ENCODE measurements at places on chromosomes 5 and 9. TPM values are rescaled to one million over a fixed set of nuclear protein-coding genes. Genes with fewer than 3 reads are reported as not detected.
A peak's percentile ranks its signal among the peaks of the same experiment; 100 is the strongest.

GRCh38 chr9:78033870-78034269, 2.3 kb upstream of the GNAQ start:
- DNase-seq: no peak

THBS4 gene
- total RNA-seq: 3.2 TPM

FOXE1 gene
- total RNA-seq: under 0.01 TPM

DNA sequence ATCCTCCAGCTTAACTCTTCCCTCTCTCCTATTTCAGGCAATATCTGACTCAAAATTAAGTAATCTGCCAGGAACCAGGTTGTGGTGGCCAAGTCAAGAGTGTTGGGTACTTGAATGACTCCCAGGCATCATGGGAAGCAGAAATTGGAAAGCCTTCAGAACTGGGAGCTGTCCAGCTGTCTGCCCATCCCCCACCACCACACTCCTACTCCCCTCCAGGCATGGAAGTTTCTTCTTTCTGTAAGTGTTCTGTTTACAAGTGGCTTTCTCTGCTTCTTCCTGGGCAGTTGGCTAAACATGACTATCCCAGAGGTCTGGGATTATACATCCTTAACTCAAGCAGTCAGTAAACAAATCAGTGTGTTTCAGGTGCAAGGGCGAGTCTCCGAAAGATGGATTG, 14.6 kb upstream of the PBX3 start:
- DNase-seq: no peak

IFNA13 gene
- total RNA-seq: not detected

- DNase-seq: peak; percentile 38
Observed at GRCh38 chr5:72123764-72124376, 16.6 kb downstream of the MAP1B start.

BTNL8 gene
- total RNA-seq: not detected

- DNase-seq: no peak
Observed at GRCh38 chr5:139415221-139415861, 11.5 kb upstream of the SPATA24 start.

- peak; percentile 79 for DNase-seq
Observed at GRCh38 chr5:16888694-16889124, 47.4 kb downstream of the MYO10 start.

- no peak for DNase-seq
Observed at GRCh38 chr5:10592601-10593000, 28.7 kb downstream of the ANKRD33B start.

DNA sequence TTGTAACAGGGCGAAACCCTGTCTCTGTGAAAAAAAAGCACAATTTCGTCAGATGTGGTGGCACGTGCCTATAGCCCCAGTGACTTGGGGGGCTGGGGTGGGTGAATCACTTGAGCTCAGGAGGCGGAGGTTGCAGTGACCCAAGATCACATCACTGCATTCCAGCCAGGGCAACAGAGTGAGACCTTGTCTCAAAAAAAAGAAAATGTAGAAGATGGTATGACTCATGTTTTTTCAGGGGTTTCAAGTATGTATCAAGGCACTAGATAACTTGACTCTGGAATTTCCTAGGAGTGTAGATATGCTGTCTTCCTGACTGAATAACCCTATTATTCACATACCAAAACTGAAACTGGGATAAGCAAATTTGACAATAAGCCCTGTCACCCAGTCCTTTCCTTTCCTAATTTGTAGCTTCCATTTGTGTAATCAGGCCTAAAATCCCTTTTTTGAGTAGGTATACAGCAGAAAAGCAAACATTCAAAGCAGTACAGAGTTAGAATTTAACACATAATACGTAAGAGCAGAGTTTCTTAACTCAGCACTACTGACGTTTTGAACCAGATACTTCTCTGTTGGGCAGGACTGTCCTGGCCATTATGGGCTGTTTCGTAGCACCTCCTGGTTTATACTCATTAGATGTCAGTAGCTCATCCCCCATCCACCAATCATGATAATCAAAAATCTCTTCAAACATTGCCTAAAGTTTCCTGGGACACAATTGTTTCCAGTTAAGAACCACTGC, 17.3 kb upstream of the ANKRD18B start:
- peak; percentile 98 for DNase-seq

SLC34A1 gene
- not detected for total RNA-seq

JAKMIP2 gene
- 0.48 TPM for total RNA-seq

DNA sequence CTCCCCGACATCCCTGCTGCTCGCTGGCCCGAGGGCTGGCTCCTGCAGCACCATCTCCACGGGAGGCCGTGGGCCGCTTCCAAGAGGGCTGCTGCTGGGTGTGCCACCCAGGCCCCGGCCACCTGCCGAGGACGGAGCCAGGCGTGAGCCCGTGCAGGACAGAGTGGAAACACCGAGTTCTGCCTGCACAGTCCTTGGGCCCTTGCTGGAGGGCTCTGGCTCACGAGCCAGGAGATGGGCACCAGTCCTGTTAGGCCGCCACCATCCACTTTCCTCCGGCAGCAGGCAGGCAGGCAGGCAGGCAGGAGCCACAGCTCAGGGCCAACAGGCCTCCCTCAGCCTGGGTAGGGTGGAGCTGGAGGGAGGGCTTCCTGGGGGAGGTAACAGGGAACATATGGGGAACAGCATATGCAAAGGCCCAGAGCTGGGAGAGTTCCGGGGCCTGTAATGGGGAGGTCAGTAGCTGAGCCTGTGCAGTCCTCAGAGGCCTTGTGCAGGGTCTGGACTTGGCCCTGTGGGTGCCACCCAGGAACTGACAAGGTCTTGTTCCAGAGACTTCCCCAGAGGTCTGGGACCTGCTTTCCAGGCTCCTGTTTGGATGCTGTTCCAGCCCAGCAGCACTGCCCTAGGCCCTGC, 31.9 kb downstream of the RXRA start:
- DNase-seq: no peak

DNA sequence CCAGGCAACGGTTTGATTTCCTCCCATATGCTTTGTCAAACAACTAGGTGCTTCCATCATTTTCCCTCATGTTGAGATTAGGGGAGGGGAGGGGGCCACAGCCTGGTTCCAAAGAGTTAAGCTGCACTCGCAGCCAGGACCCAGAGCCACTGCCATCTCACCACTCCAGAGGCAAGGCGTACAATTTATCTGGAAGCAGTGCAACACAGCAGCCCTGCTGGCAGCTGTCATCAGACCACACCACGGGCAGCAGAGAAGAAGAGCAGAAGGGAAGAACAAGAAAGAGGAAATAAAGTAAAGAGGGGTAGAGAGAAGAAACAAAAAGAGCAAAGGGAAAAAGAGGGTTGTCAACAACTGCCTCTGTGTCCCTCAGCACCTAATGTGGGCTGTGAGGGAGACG, 38.9 kb downstream of the MED27 start:
- no peak for DNase-seq

TAS2R1 gene
- not detected for total RNA-seq

GRCh38 chr9:24333629-24334028, 212.1 kb downstream of the IZUMO3 start:
- no peak for DNase-seq

- DNase-seq: peak; percentile 55
Observed at GRCh38 chr9:37949576-37949975, 45.6 kb upstream of the SLC25A51 start.

GRCh38 chr9:101409079-101409477, 10.4 kb downstream of the ZNF189 start:
- no peak for DNase-seq

- peak; percentile 30 for DNase-seq
Observed at GRCh38 chr5:96968614-96969013, 32.7 kb downstream of the LNPEP start.

MRRF gene
- total RNA-seq: 50.6 TPM

DNA sequence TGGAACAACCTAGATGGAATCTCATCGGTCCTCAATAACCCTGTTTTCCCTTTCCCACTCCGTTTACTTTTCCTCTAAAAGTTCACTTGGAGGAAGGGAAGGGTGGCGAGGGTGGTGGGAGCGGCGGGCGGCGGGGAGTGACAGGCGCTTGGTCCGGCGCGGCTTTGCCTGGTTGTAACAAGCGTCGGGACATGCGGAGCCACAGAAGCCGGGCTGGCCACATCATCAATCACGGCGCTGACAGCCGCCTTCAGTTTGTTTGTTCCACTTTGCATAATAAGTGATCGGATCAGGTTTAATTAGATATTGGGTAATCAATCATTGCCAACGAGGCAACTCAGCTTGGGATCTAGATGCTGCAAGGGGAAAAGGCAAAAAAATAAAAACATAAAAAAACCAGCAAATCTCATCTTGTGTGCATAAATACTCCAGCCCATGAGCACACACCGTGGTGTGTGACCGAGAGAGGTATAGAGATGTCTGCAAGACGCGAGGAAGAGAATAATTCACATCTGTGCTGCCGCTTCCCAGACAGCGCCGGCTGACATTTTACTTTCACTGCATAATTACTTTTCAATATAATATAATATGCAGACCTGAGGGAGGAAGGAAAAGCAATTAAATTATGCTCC, 396.2 kb upstream of the IRX4 start:
- no peak for DNase-seq

- no peak for DNase-seq
Observed at GRCh38 chr5:99368726-99369125, 439.9 kb upstream of the CHD1 start.

MLANA gene
- total RNA-seq: not detected

NEK6 gene
- 41.9 TPM for total RNA-seq

DNA sequence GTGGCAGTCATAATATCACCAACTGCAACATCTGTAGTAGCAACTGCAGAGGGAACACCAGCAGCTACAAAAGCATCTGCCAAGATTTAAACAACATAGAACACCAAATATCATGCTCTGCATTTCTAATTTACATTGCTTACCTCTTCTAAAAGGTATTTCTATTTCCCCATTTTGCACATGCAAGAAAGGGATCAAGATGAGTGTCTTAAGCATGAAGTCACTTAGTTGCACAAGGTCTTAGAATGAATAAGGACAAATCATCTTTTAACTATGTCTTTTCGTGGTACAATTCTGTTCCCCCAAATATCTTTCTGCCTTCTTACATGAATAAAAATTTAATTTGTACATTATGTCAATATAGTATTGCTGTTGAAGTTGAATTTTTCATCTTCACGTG, 1746.4 kb downstream of the EFNA5 start:
- no peak for DNase-seq

GRCh38 chr5:39755452-39755851, 330.7 kb upstream of the DAB2 start:
- no peak for DNase-seq

DNA sequence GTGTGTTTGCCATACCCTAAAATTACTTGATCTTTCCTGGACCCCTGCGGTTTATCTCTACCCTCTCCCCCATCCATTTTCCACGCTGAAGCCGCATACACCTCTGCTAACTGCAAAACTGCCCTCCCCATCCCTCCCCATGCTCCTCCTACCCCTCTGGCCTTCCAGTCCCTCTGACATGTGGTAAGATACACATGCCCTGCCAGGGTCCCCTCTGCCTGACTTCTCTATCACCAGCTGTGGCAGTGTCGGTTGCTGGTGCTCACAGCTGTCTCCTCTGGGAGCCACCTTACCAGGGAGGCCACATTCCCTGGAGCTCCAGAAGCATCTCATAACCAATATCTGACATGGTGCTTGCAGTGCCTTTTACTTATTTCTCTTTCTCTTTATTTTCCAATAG, 58.9 kb upstream of the COL15A1 start:
- no peak for DNase-seq

HAPLN1 gene
- 24.4 TPM for total RNA-seq

PCDHB9 gene
- 1.6 TPM for total RNA-seq

GRCh38 chr9:114545055-114545454, 39.8 kb upstream of the WHRN start:
- DNase-seq: no peak

GRCh38 chr5:89204756-89205155, 321.8 kb upstream of the MEF2C start:
- no peak for DNase-seq

DNA sequence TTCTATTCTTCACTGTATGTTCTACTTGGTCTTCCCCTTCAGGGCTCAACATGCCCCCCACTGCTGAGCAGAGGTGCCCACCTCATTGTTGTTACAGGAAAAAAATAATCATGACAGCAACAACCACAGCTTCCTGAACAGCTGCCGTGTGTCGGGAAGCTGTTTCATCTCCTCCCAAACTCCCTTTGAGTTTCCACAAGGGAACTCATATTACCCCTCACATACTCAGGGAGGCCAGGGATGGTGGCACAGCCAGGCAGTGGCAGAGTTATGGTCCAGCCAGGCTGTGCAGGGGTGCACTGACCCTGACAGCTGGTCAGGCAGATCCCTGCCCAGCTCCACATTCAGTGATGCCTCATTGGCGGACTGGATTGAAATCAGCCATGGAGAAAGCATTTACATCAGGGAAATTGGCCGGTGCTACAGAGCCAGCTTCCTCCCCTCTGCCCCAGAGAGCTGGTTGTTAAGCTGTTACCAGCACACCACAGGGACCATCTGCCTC, 37.3 kb downstream of the SARDH start:
- no peak for DNase-seq

DNA sequence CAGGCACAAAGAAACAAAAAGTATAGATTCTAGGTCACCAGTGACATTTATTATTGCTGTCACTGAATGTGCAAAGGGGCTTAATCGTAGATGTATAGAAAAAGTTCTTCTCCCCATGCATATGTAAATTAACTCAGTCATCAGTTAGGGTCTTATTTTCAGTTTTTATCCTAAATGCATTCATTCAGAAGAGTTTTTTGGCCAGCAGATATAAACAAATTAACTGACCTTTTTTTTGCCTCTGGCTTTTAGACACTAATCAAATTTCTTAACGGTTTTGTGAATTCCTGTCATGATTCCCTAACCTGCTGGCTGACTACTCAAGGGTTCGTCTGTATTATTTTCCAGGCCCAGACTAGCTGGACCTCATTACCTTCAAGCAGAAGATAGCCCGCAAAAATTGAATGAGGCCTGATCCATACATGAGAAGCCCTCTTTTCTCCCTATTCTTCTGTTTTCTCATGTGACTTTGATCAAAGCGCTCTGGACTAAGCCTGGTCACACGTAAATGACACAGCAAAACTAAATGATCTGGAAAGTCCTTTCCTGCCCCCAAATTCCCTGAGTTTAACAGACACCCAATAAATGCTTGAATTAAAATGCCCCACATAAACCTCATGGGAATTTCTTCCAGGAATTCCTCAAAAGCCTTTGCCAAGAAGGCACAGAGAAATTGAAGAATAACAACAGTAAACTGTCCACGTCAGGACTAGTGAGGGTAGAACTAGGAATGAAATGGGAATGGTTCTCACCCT, 83.7 kb downstream of the MYO10 start:
- no peak for DNase-seq

ANXA6 gene
- total RNA-seq: 178 TPM

DNA sequence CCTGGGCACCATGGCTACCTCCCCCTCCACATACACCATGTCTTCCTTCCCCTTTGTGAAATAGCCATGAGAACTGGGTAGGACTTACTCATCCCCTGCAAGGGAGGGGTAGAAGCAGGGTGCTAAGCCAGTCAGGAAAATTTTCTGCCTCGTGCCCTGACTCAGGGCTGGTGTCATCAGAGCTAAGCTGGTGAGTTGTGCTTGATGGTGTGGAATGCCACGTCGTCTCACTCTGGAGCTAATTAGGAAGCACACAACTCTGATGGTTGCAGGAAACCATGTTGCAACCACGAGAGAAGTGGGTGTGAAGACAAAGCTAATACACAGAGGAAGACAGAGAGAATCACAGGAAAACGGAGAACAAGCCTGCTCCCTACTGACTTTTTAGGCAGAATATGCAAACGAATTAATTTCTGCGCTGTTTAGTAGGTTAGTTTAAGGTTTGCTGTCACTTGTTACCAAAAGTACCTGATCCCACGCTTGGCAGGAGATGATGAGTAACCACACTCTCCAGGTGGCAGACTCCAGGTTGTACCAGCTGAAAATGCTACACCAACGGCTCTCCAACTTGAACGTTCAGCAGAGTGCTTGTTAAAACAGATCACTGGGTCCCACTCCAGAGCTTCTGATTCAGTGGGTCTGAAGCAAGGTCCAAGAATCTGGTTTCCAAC, 54.5 kb downstream of the STK10 start:
- peak; percentile 90 for DNase-seq

GLE1 gene
- 56.6 TPM for total RNA-seq

FOCAD gene
- 15.4 TPM for total RNA-seq
